ENCODE measurements at places on chromosomes 1 and 21.

GRCh38 chr21:24395320-24395923 lies 1211.9 kb downstream of the MRPL39 start:
- H3K4me3 ChIP-seq, result no peak overlapping the region
- no peaks in the 10 kb centered on the region for H3K27me3 ChIP-seq
- no peak overlapping the region for H3K27ac ChIP-seq
- H3K4me1 ChIP-seq, result no peaks in the 10 kb centered on the region
- no peaks in the 10 kb centered on the region for H3K36me3 ChIP-seq

- H3K4me3 ChIP-seq, result no peak overlapping the region
- H3K36me3 ChIP-seq, result no peaks in the 10 kb centered on the region
- H3K27me3 ChIP-seq, result no peaks in the 10 kb centered on the region
- no peaks in the 10 kb centered on the region for H3K4me1 ChIP-seq
Observed at GRCh38 chr1:111930356-111930755, 59.1 kb downstream of the KCND3 start.

GRCh38 chr21:36223451-36223850 lies 66.8 kb downstream of the DOP1B start:
- H3K27me3 ChIP-seq, result no peaks in the 10 kb centered on the region
- peaks cover 23% of the 10 kb centered on the region for H3K36me3 ChIP-seq
- H3K4me3 ChIP-seq, result no peak overlapping the region
- no peaks in the 10 kb centered on the region for H3K4me1 ChIP-seq
- no peak overlapping the region for H3K27ac ChIP-seq
- DNase-seq, result no peak

DNA sequence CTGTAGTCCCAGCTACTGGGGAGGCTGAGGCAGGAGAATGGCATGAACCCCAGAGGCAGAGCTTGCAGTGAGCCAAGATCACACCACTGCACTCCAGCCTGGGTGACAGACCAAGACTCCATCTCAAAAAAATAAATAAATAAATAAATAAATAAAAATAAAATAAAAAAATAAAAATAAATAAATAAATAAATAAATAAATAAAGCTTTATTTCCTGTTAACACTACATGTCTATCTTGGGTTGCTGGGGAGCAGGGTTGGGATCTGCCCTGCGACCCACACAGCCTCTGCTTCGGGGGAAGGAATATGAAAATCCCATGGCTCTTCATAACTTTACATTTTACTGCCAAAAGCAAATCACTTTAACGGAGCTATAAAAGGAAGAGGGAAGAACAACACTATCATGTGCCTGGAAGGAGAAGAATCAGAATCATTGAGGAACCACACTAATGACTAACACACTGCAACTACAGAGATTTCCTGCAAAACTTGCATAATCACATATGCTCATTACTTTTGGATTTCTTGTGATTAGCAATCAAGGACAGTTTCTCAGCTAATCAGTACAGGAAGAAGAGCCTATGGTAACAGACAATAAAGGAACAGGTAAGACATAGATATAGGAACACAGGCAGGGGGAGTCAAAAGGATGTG lies 72.8 kb upstream of the CD55 start:
- H3K4me1 ChIP-seq, result no peaks in the 10 kb centered on the region
- H3K4me3 ChIP-seq, result no peak overlapping the region
- H3K27ac ChIP-seq, result no peak overlapping the region
- DNase-seq, result no peak

DNA sequence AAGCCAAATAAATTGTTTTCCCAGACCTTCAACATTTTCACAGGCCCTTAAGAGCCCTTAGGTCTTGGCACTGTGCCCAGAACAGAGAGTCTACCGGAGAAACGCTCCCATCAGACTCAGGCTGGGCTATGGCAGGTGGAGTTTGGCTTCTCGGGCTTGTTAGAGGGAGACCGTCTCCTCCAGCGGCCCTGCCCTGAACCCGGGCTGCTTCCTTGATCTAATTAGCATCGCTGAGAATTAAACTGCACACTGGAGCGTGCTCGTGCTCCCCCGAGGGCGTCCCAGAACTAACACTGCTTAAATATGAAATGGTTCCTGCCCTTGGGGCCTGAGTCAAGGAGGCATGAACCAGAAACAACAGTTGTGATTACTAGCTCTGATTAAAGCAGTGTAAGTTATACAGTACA lies 634.4 kb downstream of the MATN1 start:
- DNase-seq, result no peak
- H3K4me3 ChIP-seq, result no peak overlapping the region
- no peaks in the 10 kb centered on the region for H3K36me3 ChIP-seq
- no peaks in the 10 kb centered on the region for H3K4me1 ChIP-seq
- peaks cover 6% of the 10 kb centered on the region for H3K27me3 ChIP-seq
- H3K27ac ChIP-seq, result no peak overlapping the region

GRCh38 chr1:209567698-209568175 lies 15.8 kb upstream of the CAMK1G start:
- H3K27me3 ChIP-seq, result no peaks in the 10 kb centered on the region
- no peaks in the 10 kb centered on the region for H3K36me3 ChIP-seq
- H3K4me3 ChIP-seq, result no peak overlapping the region
- H3K27ac ChIP-seq, result no peak overlapping the region

DNA sequence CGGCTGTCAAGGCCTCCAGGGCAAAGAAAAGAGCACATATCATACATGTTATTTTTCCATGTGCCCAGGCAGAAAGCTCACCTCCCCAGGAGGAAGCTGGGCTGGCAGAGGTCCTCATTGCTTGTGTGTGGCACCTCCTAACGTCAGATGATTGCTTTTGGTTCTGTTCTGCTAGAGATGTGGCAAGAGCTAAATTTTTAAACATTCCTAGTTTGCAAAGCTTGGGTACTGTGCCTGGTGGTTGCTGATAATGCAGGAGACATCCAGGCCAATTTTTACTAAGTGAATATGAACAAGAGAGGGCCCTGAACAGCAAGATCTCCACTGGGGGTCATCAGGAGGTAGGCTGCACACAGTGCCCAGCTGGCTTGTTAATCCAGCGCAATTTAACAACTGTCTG lies 93.9 kb downstream of the TBX19 start:
- no peaks in the 10 kb centered on the region for H3K27me3 ChIP-seq
- no peaks in the 10 kb centered on the region for H3K36me3 ChIP-seq
- H3K4me3 ChIP-seq, result no peak overlapping the region
- H3K4me1 ChIP-seq, result no peaks in the 10 kb centered on the region
- DNase-seq, result no peak

DNA sequence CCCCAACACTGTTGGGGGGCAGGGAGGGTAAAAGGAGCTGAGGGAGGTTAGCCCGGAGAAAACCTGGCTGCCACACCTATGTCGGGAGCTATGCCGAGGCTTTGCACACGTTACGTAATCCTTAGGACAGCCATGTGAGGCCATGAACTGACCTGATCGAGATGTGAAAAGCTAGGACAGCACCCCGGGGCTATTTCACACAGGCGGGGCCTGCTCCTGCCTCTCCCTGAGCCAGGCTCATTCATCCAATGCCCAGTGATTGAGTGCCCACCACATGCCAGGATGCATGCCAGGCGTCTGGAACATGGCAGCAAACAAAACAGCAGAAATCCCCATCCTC lies 30.2 kb downstream of the LDLRAP1 start:
- peaks cover 8% of the 10 kb centered on the region for H3K4me1 ChIP-seq
- no peaks in the 10 kb centered on the region for H3K27me3 ChIP-seq
- no peak overlapping the region for H3K4me3 ChIP-seq
- no peaks in the 10 kb centered on the region for H3K36me3 ChIP-seq
- peak overlapping the region; percentile 24 for H3K27ac ChIP-seq
- DNase-seq, result no peak

DNA sequence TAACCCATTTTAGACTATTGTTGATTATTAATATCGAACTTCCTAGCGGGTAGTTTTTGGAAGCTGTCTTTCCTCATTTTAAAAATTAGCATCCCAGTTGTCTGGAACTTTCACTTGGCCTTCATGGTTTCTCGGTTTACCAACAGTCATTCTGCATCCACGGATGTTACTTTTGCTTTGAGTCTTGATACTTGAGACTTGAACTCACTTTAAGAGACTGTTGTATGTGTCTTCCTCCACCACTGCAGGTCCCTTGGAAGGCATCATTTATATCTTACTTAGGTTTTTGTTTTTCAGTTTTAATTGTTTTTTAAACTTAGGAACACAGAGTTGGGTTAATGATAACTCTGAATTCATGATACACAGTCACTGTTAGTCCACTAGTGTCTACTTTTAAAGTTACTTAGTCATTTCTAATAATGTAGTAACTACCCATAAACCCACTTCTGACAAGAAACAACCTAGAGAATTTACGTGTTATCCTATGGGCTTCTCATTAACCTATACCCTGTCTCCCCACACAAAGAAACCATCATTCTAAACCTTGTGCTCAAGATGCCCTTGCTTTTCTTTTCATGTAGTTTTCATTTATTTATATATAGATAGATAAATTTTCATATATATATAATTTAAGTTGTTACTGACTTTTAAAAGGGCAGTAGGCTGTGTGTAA lies 152.6 kb downstream of the ZP4 start:
- peaks cover 3% of the 10 kb centered on the region for H3K4me1 ChIP-seq
- no peaks in the 10 kb centered on the region for H3K27me3 ChIP-seq
- no peak overlapping the region for H3K27ac ChIP-seq
- no peak overlapping the region for H3K4me3 ChIP-seq
- no peaks in the 10 kb centered on the region for H3K36me3 ChIP-seq
- no peak for DNase-seq

DNA sequence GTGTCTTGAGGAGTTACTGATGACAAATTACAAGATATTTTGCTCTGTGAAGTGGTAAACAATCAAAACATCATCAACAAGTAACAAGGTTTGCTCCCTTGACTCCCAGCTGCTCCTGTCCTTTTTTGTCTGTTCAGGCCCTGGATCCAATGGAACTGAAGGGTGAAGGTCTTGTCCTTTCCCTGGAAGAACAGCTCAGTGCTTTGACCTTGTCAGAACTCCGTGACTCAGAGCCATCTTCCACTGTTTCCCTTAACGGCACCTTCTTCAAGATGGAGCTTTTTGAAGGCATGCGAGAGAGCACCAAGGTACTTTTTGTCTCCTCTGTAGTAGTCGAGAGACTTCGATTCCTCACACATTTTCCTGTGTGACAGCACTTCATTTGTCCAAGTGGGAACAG lies 29.0 kb downstream of the TRIM45 start:
- DNase-seq, result no peak
- no peak overlapping the region for H3K4me3 ChIP-seq
- peaks cover 4% of the 10 kb centered on the region for H3K36me3 ChIP-seq
- no peaks in the 10 kb centered on the region for H3K4me1 ChIP-seq

GRCh38 chr1:220378571-220379302 lies 106.5 kb upstream of the RAB3GAP2 start:
- H3K27me3 ChIP-seq, result no peaks in the 10 kb centered on the region
- no peak overlapping the region for H3K4me3 ChIP-seq
- no peaks in the 10 kb centered on the region for H3K4me1 ChIP-seq
- DNase-seq, result no peak
- no peak overlapping the region for H3K27ac ChIP-seq
- H3K36me3 ChIP-seq, result no peaks in the 10 kb centered on the region

DNA sequence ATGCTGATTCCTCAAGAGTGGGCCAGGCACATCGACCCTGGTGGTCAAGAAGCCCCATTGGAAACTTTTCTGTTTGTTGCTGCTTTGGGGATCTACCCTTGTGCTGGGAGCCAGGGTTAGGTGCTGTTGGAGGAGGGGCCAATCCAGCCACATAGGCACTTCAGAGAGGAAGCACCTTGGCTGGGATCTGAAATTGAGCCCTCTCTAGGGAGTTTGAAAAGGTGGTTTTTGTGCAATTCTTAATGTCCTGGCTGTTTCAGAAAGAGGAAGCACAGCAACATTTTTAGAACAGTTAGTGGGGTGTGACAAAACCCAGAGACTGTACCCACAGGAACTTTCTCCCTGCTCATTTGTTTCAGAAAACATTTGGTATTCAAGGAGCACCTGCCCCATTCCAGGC lies 17.2 kb upstream of the BEND5 start:
- H3K27ac ChIP-seq, result no peak overlapping the region
- no peaks in the 10 kb centered on the region for H3K27me3 ChIP-seq
- H3K4me1 ChIP-seq, result no peaks in the 10 kb centered on the region
- H3K4me3 ChIP-seq, result no peak overlapping the region
- no peak for DNase-seq

GRCh38 chr1:215018555-215018954 lies 64.0 kb upstream of the KCNK2 start:
- H3K27me3 ChIP-seq, result no peaks in the 10 kb centered on the region
- DNase-seq, result no peak
- H3K27ac ChIP-seq, result no peak overlapping the region
- H3K4me3 ChIP-seq, result no peak overlapping the region

DNA sequence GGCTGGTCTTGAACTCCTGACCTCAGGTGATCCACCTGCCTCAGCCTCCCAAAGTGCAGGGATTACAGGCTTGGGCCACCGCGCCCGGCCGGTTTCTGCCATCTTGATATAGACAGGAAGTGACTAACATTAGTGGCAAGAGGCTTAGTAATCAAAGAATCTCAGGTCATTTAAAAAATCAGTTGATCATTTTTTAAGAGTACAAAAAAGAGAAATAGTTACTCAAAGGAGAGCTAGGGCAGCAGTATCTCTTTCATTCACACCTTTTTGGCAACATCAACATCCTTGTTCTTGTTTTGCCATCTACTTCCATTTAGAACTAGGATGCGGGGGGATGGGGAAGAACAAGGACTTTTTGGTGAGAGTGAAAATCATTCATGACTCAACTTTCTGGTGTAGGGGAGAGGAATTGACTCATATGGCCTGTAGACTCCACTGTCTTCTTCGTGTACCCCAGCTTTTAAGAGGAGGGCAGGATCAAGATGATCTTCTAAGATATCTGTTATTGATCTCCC lies 8.8 kb downstream of the FCRLB start:
- H3K27me3 ChIP-seq, result no peaks in the 10 kb centered on the region
- no peak overlapping the region for H3K4me3 ChIP-seq
- H3K27ac ChIP-seq, result no peak overlapping the region
- DNase-seq, result peak; percentile 38
- H3K4me1 ChIP-seq, result peaks cover 11% of the 10 kb centered on the region

Data from naive thymus-derived CD4-positive, alpha-beta T cell (primary cell).